ENCODE measurements at places on chromosomes 16 and 17. TPM values are rescaled to one million over a fixed set of nuclear protein-coding genes. Genes with fewer than 3 reads are reported as not detected.

DNA sequence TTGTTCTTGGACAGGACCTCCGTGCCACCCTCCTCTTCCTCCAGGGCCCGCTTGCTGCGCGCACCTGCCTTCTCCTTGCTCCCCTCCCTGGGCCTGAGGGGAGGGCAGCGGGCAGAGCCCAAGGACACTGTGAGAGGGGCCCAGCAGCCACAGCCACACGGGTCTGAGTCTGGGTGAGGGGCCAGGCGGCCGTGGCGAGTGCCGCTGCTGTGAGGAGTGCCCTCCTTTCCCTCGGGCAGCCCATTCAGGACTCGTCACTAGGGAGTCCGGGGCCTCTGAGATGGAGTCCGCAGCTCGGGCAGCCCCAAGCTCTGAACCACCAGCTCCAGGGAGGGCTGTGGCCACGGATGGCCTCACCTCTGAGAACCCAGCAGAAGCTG is 5.6 kb downstream of the DUS1L start:
- no peak for DNase-seq

- DNase-seq = no peak
Observed at GRCh38 chr17:82458885-82459424, 414 bp downstream of the NARF start.

DNA sequence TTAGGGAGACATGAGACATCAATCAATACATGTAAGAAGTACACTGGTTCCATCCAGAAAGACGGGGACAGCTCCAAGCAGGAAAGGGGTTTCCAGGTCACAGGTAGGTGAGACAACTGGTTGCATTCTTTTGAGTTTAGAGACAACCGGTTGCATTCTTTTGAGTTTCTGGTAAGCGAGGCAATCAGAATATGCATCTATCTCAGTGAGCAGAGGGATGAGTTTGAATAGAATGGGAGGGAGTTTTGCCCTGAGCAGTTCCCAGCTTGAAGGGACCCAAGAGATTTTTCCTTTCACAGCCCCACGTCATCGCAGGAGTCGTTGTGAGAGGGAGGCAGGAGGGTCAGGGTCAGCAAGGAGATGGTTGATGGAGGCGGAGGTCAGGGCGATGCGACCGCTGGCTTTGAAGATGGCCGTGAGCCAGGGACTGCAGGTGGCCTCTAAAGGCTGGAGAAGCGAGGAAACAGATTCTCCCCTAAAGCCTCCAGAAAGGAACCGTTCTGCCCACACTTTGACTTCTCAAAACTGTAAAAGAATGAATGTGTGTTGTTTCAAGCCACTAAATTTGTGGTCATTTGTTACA is 36.5 kb downstream of the IRF8 start:
- no peak for DNase-seq

DNA sequence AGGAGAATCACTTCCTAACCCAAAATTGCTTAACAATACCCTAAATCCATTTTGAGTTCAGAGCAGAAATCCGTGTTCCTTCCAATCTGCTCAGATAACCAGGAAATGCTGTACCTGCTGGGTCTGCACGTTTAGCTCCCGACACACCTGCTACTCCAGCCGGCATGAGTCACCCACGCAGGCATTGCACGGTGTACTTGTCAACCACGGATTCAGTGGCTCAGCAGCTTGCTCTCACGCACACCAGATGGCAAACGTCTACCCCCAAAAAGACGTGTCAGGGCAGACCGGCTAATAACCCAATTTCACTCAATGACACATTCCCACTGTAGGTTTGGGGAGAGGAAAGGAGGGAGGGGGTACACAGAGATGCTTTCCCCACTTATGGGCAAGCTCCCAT is 468.1 kb downstream of the SOX9 start:
- DNase-seq = no peak

- DNase-seq = peak; percentile 93
Observed at GRCh38 chr16:3611146-3611975, at the start of gene SLX4. Gene SLX4, minus strand, starts transcription at chr16:3611606. Its CDS starts 2,642 bp downstream, at chr16:3608964.

DNA sequence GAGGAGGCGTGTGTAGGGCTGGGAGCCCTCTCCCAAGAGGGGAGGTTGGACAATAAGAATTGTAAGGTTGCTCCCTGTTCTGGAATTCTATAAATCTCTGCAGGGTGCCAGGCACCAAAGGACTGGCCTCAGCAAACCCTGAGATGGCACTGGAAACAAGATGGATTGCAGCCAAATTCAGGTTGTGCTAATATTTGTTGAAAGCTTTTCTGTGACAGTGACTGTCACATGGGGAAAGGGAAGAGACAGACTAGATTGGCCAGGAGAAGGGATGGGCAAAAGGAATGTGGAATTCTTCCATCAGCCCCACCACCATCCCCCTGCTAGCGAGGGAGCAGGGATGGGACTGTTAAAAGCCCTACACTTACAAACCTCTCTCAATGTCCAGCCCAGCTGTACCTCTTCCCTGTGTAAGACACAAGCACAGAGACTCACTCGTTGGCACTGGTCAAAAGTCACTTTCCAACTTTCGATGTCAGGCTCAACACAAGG is 62.4 kb downstream of the SOX9 start:
- no peak for DNase-seq

- no peak for DNase-seq
Observed at GRCh38 chr17:42411361-42411760, 11.7 kb downstream of the CAVIN1 start.

GRCh38 chr17:57458718-57459285 is 202.5 kb downstream of the MSI2 start:
- DNase-seq = no peak

- DNase-seq = peak; percentile 81
Observed at GRCh38 chr16:54193665-54194333, 92.8 kb downstream of the IRX3 start.

Gene MEOX1
- 19.5 TPM for total RNA-seq
